ENCODE measurements at places on chromosomes 3 and 15. TPM values are rescaled to one million over a fixed set of nuclear protein-coding genes. Genes with fewer than 3 reads are reported as not detected.

The LRCH3 gene
- 50.7 TPM for total RNA-seq

- DNase-seq, result no peak
These were observed 239.0 kb upstream of the LRTM1 start for GRCh38 chr3:55166576-55167555.

DNA sequence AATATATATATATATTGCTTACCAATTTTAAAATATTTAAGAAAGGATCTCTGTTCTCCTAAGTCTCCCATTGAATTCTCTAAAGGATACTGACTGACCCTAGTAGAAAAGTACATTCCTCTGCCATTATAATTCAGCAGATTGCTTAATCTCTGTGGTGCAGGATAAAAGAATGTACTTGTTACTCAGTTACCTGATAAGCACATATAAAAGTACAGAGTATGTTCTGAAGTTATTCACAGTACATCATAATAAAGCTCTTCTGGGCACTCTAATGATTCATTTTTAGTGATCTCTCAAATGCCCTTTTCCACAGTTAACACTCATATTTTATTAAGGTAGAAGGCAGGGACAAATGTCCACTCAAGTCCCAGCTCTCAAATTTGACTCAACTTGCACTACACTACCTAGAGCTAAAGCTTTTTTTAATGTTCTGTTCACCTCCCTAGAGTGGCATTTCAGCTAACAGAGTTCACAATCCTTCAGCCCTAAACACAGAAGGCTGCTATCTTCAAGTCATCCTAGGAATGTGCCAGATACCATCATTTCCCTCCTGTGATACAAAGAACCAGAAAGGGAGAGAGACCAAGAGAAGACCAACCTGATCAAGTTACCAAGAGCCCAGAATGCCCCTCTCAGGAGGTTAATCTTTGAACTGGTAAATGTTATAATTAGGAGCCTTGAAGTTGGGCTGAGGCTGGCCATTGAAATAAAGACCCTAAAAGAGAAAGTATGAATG, 53.3 kb downstream of the MEIS2 start:
- DNase-seq, result no peak

The GOLGA8G gene
- not detected for total RNA-seq

- no peak for DNase-seq
These were observed 165.2 kb upstream of the THBS1 start for GRCh38 chr15:39415634-39416033.

Data from activated CD8-positive, alpha-beta T cell treated with anti-CD3 and anti-CD28 coated beads, Interleukin-2, amount 10 ng/mL, durations not matched to agents 7 days and 5 days (primary cell).